ENCODE measurements at places on chromosomes 1 and 21. TPM values are rescaled to one million over a fixed set of nuclear protein-coding genes. Genes with fewer than 3 reads are reported as not detected.

- ATAC-seq = no peak
Measured at GRCh38 chr1:203509135-203509534, 15.2 kb downstream of the OPTC start.

DNA sequence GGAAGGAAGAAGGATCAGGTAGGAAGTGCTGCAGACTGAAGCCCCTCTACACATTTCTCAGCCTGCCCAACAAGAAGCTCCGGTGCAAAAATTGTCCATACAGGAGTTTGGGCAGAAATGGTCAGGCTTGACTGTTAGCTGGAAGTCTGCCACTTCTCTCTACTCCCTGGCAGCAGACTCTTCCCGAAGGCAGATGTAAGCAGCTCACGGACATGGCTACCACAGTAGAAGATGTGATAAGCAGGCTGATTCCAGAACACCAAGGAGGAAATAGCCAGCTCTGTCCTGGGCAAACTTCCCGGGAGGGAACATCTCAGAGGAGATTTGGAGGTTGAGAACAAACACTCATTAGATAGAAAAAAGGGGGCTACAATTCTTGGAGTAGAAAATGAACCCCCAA, 52.6 kb downstream of the TRABD2B start:
- ATAC-seq = no peak

MAP1LC3C gene
- total RNA-seq = not detected

DNA sequence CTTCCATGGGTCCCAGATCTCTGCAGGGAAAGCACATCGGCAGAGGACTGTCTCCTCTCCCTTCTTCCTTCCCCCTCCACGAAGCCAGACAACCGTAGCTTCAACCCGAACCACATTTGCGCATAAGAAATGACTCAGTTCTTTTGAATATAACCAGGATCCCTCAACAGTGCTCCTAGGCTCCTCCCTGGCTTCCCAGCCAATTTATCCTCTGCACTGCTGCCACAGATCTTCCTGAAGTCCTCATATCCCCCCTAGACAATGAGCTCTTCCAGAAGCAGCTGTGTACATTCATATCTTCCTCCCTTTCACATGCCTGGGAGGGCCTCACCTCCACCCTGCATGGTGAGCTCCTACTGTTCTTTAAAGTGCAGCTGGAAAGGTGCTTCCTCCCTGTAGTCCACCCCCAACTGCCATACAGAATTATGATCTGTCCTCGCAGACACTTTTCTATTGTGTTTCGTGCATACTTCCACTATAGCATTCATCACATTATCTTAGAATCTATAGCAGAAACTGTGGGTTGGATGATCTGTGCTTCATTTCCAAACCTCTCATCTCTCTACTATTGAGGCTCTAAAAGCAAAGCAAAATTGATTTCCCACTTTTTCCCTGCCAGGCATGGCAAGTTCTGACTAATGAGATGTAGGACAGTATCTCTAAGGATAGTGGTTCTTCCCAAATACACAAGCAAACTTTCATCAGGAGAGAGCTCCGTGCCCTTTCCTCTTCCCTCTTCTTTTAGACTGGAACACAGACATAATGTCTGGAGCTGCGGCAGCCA, 179.3 kb upstream of the HMGB4 start:
- ATAC-seq = no peak

SYF2 gene
- 39.1 TPM for total RNA-seq

DNA sequence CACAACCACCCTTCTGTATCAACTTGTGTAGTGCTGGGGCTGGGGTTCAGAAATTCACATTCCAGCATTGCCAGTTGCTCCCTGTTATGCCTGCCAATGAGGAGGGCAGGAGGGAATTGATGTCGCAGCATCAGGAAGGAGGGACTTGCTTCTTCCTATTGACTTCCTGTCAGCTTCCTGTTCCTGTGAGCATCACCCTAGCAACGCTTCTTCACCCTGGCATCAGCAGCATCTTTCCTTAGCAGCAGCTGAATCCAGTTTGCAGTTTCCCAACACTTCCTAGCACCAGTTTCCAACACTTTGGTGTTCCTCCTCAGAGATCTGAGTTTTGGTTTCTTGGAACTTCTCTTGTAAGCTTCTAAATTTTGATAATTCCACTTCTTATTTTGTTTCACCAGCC, 8.9 kb upstream of the TRIM62 start:
- no peak for ATAC-seq

DNA sequence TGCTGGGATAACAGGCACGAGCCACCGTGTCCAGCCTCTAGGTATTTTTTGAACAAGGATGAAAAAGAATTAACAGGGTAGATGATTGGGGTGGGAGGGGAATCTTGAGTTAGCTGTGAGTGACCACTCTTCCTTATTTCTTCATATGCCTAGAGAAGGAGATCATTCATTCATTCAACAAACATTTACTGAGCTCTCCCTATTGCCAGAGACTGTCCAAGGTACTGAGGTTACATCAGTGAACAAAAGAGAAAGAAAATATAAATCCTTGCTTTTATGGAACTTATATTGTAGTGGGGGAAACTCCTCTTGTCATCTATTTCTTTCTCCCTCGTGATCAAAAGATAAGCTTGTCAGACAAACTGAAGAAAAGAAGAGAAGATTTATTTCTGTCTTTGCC, 62.9 kb downstream of the S1PR1 start:
- no peak for ATAC-seq

B3GALT5 gene
- 0.03 TPM for total RNA-seq

DNA sequence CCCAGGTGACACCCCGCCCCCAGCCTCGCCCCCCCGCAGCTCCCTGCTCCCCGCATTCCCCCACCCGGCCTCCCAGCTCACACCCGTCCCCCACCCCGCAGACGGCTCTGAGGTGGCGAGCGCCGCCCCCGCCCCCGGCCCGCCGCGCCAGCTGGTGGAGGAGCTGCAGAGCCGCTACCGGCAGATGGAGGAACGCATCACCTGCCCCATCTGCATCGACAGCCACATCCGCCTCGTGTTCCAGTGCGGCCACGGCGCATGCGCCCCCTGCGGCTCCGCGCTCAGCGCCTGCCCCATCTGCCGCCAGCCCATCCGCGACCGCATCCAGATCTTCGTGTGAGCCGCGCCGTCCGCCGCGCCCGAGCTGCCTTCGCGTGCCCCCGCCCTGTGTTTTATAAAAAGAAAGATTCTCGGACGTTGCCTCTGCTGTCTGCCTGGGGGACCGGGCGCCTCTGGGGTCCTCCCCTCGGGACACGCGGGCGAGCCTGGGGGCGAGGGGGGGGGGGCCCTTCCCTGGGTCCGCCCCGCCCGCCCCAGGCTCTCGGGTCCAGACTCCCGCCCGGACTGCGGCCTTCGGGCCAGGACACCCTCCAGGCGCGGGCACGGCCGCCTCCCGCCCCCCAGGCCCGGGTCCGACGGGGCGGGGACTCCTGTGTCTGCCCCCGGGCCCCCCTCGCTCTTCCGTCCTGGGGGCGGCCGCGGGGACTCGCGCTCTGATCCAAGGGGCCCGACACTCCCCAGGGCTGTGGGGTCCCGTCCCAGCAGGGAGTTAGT, 1.6 kb upstream of the MMP23B start:
- ATAC-seq = peak; percentile 85

FMO2 gene
- not detected for total RNA-seq

FMO4 gene
- total RNA-seq = 2.7 TPM

DNA sequence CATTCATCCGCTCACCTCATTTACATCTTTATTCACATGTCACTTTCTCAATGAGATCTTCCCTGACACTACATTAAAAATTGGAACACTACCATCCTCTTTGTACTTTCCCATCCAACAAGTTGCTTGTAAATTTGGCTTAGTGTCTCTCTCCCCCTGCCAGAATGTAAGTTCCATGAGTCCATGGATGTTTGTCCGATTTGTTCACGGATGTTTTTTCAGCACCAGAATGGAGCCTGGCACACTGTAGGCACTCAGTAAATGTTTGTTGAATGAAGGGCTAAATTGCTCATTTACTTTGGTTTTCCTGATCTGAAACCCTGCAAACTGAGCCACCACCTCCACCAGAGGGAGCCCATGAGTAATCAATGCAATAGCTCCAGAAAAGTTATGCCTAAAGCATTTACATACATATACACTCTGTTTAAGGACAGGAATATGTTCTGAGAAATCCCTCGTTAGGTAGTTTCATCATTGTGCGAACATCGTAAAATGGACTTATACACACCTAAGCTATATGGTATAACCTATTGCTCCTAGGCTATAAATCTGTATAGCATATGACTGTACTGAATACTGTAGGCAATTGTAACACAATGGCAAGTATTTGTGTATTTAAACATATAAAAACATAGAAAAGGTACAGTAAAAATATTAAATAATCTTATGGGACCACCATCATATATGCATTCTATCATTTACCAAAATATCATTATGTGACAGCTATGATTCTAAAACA, 2.8 kb upstream of the EYA3 start:
- ATAC-seq = peak; percentile 9

SLC1A7 gene
- not detected for total RNA-seq

DNA sequence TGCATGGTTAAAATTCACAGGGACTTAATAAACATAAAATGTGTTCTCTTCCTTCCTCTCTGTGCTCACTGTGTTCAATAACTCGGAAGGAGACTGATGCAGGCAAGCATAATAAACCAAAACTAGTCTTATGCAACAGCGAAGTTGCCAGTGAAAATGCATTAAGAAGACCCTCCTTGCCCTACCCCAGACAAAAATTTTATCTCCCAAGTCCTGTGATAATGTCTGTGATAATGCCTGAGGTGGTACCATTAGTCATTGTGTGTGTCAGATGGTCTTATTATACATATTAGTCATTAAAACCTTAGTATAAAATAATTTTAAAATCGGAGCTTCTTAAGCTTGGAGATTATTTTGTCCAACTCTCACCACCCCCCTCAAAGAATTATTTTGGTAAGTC, 97.8 kb downstream of the NGF start:
- ATAC-seq = no peak

- no peak for ATAC-seq
Measured at GRCh38 chr1:241113557-241113956, 243.4 kb downstream of the RGS7 start.

DNA sequence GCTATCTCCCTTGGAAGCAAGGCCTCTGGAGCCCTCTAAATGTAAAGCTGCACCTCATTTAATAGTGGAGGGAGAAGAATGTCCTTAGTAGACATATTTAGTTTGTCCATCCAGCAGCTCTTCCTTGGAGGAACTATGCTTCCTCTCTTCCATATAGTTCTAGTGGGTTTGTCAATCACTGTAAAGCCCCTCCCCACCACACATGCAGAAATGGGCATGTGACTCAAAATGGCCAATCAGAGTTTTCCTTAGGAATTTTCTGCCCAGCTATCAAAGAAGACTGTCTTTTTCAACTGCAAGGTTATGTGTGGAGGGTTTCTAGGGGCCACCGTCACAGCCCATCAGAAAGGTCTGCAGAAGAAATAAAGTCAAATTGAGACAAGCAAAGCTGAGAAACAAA, 175.5 kb downstream of the MIS18A start:
- no peak for ATAC-seq

DNA sequence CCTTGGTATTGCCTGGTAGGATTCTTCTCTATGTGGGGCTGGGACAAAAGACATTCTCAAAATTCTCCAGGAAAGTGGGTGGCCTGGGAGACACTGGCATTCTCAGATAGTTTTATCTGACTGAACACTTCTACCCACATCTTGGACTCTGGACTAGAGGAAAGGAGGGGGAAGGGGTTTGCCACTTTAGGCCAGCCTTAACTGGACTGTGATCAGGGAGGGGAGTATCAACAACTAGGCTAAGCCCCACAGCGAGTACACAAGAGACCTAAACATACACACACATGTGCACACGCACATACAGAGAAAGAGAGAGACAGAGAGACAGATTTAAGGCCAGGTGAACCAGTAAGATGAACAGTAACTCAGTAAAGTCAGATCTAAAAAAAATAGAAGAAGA, 1.2 kb upstream of the SEMA6C start:
- no peak for ATAC-seq

DNA sequence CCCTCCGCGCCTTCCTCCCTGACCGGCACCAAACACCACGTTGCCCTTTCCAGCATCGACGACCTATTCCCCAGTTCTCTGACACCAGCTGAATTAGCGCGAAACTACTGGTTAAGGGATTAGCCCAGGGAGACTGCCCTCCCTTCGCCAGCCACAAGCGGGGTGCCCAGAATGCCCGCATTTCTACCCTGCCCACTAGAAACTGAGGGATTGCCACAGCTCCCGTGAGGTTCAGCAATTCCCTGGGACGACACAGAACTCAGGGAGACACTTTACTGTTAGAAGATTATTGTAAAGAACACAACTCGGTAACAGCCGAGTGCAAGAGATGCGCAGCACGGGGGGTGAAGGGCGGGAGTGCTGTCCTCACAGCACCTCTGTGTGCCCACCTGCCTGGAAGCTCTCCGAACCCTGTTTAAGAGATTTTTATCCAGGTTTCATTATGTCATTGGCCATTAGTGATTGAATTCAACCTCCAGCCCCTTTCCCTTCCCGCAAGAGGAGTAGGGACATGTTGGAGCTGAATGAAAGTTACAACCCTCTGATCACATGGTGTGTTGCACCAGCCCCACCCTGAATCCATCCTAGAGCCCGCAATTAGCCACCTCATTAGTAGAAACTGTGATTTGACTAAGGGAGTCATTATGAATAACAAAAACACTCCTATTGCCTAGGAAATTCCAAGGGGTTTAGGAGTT, 15.8 kb upstream of the RIPPLY3 start:
- ATAC-seq = no peak
